Substantia nigra (tissue), 51 donors: ENCODE measurements at places on chromosomes 7 and 10.

DNA sequence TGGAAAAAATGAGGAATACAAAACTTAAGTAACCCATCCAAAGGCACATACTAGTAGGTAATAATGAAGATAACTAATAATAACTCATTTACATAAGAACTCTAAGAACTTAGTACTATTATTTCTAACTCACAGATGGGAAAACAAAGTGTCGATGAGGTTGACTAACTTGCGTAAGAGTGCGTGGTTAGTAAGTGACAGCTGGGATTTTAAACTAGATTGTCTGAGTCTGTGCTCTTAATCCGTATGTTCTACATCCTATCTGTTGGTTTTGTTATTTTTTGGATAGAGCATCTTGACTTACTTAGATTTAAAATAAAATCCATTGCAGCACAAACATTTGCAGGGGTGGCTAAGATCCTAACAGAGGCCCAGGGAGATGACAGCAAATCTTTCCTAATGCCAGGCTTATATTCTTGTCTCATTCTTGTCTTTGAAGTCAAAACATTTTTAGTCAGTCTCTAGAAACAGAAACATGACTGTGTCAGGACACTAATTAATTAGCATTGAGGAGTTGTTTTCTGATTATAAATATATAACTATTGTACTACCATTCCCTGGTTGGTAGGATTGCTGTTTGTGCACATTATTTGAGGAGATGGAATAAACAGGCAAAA is 11.7 kb downstream of the RPA3 start:
- no peak for DNase-seq

- DNase-seq = no peak
Observed at GRCh38 chr7:140945940-140946339, 21.2 kb upstream of the BRAF start.

- DNase-seq = no peak
Observed at GRCh38 chr10:12484002-12484918, 134.9 kb downstream of the CAMK1D start.

GRCh38 chr10:35928748-35929147 is 286.7 kb upstream of the FZD8 start:
- DNase-seq = no peak

- DNase-seq = no peak
Observed at GRCh38 chr7:128358233-128358632, 3.3 kb downstream of the PRRT4 start.

DNA sequence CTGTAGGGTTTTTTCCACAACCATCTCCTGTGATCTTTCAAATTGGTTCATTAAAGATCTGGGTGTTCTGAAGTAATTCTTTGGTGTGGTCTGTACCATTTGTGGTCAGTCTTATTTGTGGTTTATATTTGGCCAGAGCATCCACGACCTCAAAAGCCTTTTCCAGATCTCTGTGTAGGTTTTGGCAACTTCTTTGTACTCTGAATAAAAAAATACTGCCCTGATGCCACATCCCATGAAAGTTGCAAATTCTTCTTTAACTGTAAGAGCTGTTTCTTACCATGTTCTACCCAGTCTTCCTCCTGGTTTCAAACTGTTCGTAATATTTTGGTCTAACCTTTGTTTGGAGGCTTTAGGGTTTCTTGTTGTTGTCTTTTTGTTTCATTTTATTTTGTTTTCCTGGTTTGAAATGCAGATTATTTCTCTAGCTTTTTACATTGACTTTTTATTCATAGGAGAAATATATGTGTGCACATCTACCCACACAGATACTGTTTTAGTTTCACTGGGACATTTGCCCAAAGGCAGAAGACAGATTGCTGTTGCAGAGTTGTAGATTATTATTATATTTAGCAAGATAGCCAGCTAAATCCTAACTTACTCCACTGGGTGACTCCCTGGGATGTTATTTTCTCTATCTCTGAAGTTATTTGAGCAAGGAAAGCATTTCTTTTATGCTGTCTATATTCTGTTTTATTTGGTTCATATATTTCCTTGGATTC is 123.2 kb upstream of the SAMD8 start:
- DNase-seq = no peak
